ENCODE measurements at places on chromosomes 11 and 22.

- DNase-seq, result no peak
These were observed 235.9 kb upstream of the DDI1 start for GRCh38 chr11:103800406-103801114.

DNA sequence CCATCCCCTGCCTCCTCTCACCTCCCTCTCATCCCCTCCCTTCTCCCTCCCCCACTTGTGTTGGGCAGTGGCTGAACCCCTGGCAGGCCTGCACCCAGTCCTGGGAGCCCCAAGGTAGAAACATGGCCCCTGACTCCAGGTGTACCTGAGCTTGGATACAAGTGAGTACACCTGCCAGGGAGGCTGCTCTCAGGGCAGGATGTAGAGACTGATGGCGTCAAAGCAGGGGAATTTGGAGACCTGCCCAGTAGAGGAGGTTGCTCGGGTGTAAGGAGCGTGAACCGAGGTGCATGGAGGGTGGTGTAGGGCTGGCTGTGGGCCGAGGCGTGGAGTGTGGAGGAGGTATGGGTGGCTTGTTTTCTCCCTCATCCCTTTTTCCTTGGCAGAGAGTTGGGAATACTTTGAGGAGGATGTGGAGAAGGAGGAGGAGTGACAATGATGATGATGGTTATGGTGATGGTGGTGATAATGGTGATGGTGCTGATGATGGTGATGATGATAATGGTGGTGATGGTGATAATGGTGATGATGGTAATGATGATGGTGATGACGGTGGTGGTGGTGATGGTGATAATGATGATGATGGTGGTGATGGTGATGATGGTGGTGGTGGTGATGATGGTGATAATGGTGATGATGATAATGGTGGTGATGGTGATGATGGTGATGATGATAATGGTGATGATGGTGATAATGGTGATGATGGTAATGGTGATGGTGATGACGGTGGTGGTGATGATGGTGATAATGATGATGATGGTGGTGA is 12.3 kb downstream of the MRGPRG start:
- no peak for DNase-seq

- no peak for DNase-seq
These were observed 116.6 kb upstream of the TOP3B start for GRCh38 chr22:22099194-22099486.

DNA sequence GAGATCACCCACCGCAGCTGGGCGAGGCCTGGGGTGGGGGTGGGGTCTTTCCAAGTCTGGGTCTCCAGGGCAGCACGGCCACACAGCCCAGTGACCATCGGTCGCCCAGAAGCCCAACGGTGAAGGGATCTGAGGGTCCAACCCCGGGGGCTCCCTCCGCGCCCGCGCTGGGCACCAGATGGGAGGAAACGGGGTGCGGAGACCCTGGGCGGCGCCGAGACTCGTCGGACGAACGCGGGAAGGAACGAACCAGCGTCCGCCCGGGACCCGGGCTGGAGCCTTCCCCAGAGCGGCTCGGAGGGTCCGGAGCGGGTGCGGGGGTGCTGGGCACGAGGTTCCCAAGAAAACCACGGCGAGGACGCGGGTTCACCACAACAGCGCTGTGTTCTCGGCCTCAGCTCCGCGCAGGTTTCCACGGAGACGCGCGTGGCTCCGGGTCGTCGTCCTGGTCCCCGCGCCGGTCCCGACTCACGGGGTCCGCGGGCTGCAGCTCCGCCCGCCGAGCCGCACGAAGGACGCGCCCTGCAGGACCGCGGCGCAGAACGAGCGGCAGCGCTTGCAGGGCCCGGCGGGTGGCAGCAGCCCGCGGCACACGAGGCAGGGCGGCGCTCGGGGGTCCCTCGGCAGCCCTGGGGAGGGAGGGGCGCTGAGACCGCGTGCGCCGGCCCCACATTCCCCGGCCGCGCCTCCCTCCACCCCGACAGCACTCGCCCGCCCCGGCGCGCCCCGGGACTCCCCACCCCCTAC is 2.3 kb upstream of the IL17REL start:
- DNase-seq, result peak; percentile 29

DNA sequence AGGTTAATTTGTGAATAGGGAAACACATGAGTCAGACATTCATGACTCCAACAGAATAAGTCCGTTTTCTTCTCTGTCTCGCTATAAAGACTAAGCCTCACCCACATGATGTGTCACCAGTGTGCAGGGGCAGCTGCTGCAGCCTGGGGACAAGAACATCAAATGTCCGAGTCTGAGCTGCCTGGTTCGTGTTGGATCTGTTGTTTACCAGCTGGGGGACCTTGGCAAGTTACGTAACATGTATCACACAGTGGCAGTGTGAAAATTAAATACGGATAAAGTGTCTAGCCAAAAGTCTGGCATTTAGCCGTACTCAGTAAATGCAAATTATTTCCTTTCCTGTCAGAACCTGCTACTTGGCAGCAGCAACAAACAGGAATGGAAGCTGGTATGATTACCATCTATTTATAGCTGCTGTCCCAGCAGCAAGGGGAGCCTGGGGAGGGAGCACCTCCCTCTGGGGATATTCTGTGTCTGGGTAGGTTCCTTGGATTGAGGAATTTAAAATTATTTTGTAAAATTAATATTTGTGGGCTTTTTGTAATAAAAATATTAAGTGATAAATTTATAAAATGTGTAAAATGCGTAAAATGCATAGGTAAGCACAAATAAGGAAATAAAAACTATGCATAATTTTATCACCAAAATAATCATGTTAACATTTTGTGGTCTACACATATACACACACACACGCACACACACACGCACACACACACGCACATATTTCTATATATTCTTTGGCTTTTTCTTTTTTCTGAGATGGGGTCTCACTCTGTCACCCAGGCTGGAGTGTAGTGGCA is 1.3 kb upstream of the CLDN25 start:
- DNase-seq, result no peak

- no peak for DNase-seq
These were observed 7.8 kb upstream of the LIF start for GRCh38 chr22:30254314-30254713.

Data from activated CD4-positive, alpha-beta T cell treated with anti-CD3 and anti-CD28 coated beads, Interleukin-2, Interleukin-6, amounts not matched to agents 100 ng/mL and 50 ng/mL, durations not matched to agents 16 hours and 8 hours (primary cell).